CD4-positive, alpha-beta T cell treated with Interleukin-6 at 100 ng/mL for 8 hours (primary cell): ENCODE measurements at places on chromosomes 12 and 14.

- DNase-seq: no peak
These were observed 66.5 kb downstream of the ATF7IP start for GRCh38 chr12:14431975-14432374.

- DNase-seq: peak; percentile 50
These were observed 225.5 kb downstream of the EPS8 start for GRCh38 chr12:15563663-15564062.

DNA sequence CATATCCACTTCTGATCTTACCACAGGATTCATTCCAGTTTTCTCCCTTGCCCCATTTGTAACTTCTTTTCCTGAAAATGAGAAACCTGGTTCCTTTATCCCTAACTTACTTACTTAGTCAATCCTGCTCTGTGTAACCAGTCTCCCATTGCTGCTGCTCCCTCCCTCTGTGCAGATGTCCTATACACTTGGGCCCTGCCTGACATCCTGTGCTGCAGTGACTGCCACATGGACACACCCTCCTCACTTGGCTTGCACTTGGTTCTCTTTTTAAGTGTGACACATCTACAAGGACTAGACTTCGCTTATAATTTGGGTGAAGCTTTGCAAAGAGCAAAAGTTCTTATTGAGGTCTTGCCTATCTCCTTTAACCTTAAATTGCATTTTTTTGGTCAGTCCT lies 51.4 kb downstream of the FGD4 start:
- DNase-seq: no peak

DNA sequence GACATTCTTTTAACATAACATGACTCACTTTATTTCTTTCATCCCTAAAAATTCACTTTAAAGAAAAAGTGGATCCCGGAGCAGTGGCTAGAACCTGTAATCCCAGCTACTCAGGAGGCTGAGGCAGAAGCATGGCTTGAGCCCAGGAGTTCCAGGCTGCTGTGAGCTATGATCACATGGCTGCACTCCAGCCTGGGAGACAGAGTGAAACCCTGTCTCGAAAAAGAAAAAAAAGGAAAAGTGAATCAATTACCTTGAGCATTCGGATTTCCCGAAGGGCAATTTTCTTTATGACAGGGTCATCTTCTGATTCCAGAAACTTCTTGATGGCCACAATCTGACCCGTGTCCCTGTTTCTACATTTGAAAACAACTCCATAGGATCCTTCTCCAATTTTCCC lies 1.2 kb downstream of the CDKL1 start:
- DNase-seq: no peak

GRCh38 chr12:41013881-41014642 lies 174.1 kb upstream of the PDZRN4 start:
- no peak for DNase-seq

DNA sequence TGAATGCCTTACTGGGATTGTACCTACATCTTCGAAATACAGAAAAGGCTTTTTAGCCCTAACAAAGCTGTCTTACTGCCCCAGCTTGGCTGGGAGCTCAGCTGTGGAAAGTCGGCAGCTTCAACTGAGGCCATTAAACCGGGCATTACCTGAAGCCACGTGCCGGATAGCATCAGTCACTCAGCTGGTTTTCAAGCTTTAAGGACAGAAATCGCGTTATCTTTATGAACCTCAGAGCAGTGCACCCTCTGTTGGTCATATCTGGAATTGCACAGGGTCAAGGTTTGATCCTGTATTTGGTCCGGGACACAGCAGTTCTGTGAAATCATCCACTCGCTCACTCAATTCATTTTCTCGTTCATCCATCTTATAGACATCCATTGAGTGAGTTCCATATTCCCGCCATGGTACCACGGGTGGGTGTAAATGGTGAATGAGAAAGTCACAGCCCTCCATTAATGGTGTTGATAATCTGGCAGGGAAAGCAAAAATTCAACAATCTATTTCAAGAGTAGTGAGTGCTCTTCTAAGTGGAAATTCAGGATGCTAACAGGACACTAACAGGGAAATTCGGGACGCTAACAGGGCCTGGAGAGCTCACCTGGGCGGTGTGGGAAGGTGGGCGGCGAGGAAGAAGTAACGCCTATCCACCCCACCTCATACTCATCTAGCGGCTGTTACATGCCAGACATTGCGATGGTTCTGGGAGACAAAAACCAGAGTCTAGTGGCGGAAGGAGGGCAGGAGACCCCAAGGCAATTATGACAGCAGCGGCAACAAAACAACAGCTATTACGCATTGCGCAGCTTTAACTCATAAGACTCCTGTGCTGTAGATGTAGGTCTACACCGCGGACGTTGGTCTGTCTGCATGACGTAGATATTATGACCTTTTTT lies 60.6 kb upstream of the TCL1A start:
- peak; percentile 28 for DNase-seq

- no peak for DNase-seq
These were observed 761.2 kb downstream of the NOVA1 start for GRCh38 chr14:25836636-25837035.

DNA sequence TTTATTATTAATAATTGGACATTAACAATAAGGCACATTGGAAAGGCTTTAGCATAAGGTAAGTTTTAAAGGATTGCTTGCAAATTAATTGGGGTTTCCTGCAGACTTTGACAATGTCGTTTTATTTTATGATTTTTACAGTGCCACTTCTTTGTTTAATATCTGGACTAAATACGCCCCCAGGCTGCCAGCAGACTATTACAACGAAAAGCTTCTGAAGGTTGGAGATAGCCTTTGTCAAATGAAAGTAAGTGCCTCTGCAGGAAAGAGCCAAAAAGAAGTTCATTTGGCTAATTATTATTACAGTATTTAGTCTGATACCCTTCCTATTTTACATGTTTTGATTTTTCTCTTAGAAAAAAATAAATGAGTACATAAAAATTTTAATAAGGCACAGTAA lies 11.3 kb downstream of the CFAP54 start:
- DNase-seq: no peak
